ENCODE measurements at places on chromosomes 12 and 14. TPM values are rescaled to one million over a fixed set of nuclear protein-coding genes. Genes with fewer than 3 reads are reported as not detected.

CPNE8 gene
- 8.7 TPM for total RNA-seq

EPYC gene
- not detected for total RNA-seq

- peak; percentile 94 for DNase-seq
Measured at GRCh38 chr12:88946372-88946997, 366.2 kb upstream of the KITLG start.

EFS gene
- not detected for total RNA-seq

ANO4 gene
- total RNA-seq, result 1.3 TPM

KLRG1 gene
- 0.22 TPM for total RNA-seq

DNA sequence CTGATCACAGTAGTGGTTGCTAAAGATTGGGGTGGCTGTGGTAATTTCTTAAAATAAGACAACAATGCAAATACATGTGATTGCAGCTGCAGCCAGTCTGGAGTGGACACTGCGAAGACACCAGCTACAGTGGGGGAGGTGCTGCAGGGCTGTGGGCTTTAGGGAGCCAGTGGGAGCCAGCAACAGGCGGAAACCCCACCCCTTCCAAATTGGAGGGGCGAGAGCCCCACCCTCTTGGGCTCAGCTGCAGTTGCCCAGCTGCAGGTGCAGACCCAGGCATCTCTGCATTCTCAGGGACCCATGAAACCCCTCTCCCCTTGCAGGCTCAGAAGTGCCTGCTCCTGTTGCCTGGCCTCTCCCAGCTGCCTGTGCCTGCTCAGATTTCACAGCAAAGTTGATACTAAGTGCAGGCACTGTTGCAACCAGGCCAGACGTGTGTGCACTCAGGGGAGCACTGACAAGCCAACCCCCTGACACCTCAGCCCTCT is 104.8 kb downstream of the MYF5 start:
- no peak for DNase-seq

DDX23 gene
- 72.4 TPM for total RNA-seq

GRCh38 chr12:123499332-123499731 is 34.2 kb downstream of the RILPL1 start:
- DNase-seq, result no peak

- no peak for DNase-seq
Measured at GRCh38 chr14:64923015-64923414, 8.8 kb downstream of the CHURC1 start.

DNA sequence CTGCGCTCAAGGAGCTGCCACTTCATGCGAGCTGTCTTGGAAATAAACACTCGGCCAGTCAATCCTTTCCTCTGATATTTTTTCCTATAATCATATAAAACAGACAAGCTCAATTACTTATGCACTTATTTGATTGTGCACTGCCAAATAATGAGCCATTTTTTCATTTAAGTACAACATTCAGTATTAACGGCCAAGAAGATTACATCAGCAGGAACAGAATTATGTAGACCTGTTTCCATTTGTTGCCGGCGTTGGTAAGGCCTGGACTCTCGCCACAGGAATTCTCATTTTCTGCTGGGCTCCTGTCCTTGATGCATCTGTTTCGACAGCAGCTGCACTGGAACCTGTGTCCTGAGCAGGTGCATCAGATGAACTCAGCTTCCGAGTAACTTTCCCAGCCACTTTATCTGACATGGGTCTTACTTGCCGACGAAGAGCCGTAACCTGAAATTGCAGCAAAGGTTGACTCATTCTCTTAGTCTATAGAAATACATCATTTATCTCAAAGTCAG is 110.2 kb downstream of the KIF21A start:
- no peak for DNase-seq

DNA sequence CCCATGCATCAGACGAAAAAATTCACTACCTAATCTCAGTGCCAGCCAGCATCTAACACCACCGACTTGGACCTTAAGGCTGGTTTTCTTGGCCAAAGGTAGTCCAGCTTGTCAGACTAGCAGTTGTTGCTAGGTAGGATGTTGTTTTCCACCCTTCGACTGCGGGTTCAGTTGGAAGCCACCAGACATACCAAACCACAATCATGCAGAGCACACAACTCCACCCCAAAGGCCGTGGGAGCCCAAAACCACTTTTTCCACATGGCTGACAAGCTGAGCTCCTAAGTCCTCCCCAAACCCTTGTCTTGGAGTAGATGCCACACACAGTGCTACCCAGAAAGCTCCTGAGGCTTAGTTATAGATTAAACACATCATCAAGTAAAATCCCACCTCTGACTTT is 46.8 kb downstream of the LRIG3 start:
- DNase-seq, result no peak

ITPK1 gene
- total RNA-seq, result 8.7 TPM

DNA sequence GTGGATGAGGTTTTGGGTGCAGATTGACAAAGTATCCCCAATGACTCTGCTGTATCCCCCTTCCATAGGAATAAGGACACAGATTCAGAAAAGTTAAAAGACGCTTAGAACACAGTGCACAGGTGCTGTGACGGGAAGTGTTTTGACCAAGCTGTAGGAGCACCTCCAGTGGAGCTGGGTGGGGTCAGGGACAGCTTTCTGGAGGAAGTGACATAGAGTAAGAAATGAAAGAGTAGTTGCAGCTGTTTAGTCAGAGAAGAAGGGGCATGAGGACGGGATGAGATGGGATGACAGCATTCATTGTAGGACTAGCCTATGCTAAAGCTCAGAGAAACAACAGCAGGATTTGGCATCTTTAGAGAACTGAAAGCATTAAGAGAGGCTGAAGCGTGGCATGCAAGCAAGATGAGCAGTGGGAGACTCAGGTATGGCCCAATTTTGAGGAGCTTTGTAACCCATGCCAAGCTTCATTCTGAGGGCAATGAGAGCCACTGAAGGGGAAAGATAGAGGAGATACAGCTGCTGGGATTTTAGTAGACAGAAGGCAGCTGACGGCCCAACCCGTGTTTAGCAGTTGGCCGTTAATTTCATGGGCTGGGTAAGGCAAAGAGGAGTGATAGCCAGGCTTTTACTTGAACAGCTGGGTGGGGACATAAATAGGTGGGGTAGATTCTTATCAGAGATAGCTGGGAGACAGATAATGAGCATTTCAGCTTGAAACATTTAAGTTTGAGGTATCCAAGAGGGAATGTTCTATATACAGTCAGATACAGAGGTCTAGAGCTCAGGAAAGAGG is 131.8 kb upstream of the KRAS start:
- no peak for DNase-seq

DNA sequence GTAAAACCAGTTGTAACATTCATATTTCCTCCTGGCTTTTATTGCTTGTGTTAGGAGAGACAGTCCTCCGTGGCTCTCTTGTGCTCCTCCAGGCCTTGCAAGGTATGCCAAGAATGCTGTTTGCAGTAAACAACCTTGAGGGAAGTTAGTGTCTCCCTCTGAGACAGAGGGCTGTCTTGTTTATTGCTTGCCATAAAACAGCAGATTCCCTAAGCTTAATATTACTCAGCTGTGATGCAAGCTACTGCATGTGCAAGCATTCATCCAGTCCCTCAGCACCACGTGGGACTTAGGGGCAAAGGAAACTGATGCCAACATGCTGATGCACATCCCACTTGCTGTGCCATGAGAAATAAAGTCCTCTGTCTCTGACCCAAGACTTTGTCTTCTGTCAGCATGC is 6.6 kb downstream of the POMT2 start:
- peak; percentile 63 for DNase-seq

- no peak for DNase-seq
Measured at GRCh38 chr12:9244894-9245293, 36.7 kb upstream of the PZP start.

STON2 gene
- 49.0 TPM for total RNA-seq

AKAP5 gene
- 0.22 TPM for total RNA-seq

KMT2D gene
- 30.2 TPM for total RNA-seq
